Fibroblast of skin of back (primary cell): ENCODE measurements at places on chromosomes 1 and 21.

DNA sequence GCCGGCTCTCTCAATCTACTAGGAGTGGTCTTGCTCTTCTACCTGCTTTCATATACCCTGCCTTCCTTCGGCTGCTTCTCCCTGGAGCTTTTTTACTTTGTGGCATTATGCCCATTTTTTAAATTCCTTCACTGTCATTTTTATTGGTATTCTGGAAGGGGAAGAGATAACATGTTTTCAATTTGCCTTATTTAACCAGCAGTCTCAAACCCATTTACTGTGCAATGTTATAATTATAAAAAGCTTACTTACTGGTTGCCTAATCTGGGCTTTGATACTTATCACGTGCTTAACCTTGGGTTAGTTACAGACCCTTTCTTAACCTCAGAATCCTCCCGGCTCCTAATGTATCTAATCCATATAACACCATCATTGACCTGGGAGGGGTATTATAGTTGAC, 128.1 kb downstream of the SIPA1L2 start:
- no peak for DNase-seq

DNA sequence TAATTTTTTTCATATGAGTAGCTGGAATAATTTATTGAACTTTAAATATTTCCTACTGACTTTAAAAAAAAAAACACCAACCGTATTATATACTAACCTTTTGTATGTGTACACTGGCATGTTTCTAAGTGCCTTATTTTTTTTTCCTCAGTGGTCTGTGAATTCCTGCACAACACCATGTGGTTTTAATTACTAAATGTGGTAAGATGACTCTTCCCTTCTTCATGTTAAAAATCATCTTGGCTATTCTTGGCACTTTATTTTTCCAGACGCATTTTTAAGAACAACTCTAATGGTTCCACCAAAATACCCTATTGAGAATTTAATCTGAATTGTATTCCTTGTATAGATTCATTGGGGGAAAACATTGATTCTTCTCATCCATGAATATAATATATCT, 28.4 kb downstream of the PPP2R5A start:
- DNase-seq, result peak; percentile 86

DNA sequence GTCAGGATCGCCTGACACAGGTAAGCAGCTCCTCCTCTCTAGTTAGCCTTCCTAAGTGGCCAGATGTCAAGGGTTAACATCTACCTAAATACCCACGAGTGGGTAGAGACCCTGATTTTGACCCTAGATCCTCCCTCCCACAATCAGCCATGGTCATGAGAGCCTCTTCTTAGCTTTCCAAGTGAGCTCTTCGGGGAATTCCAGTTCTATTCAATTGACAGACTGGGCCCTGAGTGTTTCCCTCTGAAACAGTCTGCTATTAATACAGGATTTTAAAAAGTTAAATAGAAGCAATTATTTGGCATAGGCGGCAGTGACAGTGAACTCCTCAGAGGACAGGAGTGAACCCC, 28.1 kb downstream of the C2CD2 start:
- DNase-seq, result no peak

DNA sequence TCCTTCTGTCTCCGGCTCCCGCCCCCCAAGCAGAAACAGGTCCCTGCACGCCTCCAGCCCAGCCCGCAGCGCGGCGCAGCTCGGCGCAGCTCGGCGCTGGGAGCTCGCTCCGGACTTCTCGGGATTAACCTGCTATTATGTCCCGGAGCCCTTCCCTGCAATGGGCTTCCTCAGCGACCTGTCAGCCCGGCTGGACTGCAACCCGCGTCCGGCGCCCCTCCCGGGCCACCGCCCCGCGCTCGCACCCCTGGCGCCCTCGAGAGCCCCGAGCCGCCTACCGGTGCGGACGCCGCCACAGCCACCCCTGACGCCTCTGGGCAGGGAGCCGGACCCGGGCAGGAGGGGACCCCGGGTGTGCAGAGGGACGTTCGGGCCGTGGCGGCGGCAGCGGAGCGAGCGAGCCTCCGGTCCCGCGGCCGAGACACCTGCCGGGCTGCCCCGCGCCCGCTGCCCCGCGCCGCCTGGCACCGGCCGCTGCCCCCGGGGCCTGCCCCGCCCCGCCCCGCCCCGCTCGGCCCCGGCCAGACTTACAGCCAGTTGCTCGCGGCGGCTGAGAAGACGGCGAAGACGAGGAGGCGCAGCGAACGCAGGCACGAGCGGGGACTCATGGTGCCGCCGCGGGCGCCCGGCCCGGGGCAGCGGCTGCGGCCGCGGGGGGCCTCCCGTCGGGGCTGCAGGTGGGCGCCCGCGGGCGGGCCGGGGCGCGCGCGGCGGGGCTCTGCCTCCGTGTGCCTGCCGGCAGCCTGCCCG, 407 bp downstream of the WNT4 start:
- DNase-seq, result no peak

GRCh38 chr1:23720256-23720995, 22.8 kb upstream of the ELOA start:
- DNase-seq, result no peak

DNA sequence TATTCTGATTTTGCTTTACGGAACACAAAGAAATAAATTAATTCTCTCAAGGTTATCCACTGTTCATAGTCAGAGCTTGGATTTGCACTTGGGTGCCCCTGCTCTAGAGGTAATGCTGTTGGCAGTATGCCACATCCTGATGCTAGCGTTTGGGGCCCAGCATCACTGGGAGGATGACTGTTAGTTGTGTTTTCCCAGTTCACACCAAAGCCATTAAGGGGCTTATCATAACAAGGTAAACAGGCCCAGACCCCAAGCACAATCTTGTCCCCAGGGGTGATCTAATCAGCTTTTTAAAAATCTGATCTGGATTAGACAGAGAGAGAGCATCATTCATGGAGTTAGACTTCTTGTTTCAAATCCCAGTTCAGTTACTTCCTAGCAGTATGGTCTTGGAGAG, 60.2 kb upstream of the PBX1 start:
- DNase-seq, result no peak

DNA sequence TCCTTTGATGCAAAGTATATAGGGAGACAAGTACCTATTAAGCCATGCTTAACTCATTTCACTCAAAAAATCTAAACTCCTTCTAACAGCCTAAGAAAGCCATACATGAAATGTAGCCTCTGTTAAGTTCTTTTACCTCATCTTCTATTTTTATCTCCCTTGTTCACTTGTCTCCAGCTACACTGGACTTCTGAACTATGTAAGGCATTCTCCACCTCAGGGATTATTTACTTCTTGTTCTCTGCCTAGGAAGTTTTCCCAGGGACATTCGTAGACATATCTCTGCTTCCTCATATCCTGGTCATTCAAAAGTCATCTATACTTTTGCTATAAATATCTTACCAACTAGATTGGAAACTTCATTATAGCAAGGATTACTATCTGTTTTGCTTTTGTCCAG, 96.9 kb downstream of the COP1 start:
- DNase-seq, result peak; percentile 62

- no peak for DNase-seq
Measured at GRCh38 chr1:212551929-212552328, 56.6 kb upstream of the ATF3 start.

- no peak for DNase-seq
Measured at GRCh38 chr1:230327892-230328284, 98.2 kb downstream of the PGBD5 start.

- peak; percentile 28 for DNase-seq
Measured at GRCh38 chr1:206467915-206468314, 2.4 kb upstream of the IKBKE start.

DNA sequence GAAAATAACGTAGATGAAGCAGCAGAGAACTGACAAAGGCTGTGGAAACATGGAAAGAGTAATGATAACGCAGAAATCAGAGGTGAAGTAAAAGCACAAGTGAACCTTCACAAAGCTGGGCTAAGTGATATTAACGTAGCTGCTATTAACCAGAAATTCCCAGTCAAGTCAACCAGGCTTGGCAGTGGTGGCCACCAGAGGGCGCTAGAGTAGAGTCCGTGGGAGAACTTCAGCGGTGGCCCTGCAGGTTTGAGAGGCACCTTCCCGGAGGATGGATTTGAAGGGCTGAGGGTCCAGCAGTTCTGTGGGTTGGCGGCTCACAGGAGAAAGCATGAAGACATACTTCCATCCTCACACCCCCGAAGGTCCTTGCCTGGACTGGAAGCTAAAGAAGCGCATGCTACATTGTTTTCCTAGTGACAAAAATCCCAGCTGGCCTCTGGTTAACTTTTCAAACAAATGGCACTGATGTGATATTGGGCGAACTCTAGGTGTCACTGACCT, 81.7 kb upstream of the ZNF648 start:
- peak; percentile 73 for DNase-seq

DNA sequence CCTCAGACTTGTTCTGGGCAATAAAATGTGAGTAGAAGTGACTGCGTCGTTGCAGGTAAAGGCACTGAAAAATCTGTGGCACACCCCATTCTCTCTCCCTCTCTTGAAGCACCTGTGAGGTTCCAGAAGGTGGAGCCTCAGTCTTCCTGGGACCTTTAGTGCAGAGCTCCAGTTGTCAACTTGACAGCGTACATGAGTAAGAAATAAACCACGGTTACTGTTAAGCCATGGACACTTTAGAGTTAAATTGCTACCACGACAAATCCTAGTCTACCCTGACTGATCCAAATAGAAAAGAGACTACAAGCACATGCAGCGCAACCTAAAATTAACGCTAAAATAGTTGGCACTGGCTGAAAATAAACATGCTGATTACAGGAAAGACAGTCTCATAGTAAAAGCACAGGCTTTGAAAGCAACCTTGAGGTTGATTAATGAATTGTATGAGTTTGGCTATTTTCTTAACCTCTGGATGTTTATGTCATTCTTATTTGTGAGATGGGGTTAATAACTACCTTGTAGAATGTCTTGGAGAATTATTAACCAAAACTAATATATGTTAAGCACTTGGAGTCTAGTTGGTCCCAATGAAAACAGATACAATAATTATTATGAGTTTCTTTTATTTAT, 93.0 kb upstream of the PLPPR4 start:
- DNase-seq, result no peak

DNA sequence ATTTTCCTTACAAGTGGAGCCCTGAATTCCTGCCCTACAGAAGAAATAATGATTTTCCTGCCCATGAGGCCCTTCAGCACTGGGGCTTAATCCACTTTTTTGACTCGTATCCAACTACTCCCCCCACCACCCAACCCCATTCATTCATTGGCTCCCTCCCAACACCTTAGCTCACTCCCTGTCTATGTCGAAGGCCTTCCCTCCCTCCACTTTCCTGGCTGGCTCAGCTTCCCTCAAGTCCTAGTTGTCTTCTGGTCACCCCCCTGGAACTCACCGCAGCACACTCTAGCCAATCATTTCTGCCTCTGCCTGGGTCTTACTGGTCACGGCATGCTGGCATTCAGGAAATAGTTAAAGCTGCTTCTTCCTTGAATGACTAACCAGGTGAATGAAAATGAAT, 118.9 kb downstream of the PGBD5 start:
- no peak for DNase-seq
